ENCODE measurements at places on chromosomes 11 and 22.

DNA sequence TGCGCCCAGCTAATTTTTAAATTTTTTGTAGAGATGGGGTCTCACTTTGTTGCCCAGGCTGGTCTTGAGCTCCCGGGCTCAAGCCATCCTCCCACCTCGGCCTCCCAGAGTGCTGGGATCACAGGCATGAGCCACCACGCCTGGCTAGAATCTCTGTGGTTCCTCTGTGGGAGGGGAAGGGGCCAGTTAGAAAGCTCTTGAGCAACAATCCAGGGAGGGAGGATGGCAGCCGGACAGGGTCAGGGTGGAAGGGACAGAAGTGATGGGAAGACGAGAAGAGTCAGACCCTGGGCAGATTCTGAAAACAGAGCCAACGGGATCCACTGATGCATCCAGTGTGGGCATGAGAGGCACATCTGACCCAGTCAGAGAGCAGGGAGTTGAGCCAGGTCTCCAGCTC lies 38.9 kb upstream of the MN1 start:
- DNase-seq, result no peak

DNA sequence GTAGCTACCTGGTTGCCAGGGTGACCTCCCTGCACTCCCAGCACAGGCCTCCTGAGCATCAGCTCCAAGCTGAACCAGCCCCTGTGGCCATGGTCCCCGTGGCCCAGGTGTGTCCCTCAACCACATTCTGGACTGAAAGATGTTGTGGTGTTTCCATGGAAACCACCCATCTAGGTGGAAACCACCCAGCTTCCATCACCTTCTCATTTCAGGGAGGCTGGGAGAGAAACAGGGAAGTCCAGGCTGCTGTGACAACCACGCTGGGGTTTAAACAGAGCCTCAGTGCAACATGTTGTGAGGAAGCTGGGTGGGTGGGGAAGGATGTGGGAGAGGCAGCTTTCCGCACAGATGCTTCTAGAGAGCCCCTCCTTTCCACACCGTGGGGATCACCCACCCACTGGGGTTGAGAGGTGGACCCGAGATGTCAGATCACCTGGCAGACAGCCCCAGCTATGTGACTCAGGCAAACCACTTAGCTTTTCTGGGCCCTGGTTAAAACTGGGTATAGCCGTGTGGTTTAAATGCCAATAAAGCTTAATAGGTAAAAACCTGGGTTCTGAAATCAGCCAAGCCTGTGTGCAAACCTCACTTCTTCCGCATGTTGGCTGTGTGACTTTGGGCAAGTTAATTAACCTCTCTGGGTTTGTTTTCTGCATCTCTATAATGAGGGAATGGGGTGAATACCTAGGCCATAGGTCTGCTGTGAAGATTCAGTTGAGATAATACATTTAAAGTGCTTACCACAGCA lies 46.4 kb downstream of the CD82 start:
- DNase-seq, result no peak

- no peak for DNase-seq
Measured at GRCh38 chr11:16986434-16987204, 27.6 kb downstream of the PLEKHA7 start.

DNA sequence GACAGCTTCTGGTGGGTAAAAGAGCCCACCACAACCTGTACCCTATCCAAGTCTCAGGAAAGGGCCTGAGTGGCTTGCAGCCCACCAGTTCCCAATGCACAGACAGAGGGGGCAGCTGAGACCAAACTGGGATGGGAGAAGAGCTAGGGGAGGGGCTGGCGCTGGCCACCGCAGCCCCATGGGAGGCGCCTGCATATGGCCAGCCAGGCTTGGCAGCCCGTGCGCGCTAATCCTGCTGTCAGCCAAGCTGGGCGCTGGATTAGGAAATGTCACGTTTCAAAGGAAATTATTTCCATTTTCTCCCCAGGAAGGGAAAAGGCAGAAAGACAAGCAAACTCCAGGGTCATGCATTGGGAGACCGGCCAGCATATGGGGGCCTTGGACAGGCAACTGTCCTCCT lies 236.8 kb downstream of the BUD13 start:
- no peak for DNase-seq

DNA sequence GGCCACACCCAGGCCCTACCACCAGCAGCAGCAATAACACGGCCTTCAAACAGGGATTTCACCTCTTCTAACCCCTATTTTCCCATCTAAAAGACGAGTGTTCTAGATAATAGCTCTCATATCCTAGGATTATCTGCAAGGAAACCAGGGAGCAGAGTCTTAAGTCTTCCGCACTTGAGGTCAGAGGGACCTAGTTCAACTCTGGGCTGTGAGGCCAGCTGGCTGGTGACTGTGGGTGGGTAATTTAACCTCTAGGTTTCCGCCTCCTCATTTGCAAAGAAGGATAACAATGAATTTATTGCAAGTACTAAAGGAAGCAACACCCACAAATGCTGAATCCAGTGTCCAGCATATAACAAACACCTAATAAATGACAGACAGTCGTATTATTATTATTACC lies 70.1 kb downstream of the LARGE1 start:
- DNase-seq, result no peak

GRCh38 chr11:76935042-76935441 lies 74.3 kb downstream of the ACER3 start:
- no peak for DNase-seq

GRCh38 chr11:106421676-106422292 lies 344.3 kb downstream of the AASDHPPT start:
- DNase-seq, result no peak

DNA sequence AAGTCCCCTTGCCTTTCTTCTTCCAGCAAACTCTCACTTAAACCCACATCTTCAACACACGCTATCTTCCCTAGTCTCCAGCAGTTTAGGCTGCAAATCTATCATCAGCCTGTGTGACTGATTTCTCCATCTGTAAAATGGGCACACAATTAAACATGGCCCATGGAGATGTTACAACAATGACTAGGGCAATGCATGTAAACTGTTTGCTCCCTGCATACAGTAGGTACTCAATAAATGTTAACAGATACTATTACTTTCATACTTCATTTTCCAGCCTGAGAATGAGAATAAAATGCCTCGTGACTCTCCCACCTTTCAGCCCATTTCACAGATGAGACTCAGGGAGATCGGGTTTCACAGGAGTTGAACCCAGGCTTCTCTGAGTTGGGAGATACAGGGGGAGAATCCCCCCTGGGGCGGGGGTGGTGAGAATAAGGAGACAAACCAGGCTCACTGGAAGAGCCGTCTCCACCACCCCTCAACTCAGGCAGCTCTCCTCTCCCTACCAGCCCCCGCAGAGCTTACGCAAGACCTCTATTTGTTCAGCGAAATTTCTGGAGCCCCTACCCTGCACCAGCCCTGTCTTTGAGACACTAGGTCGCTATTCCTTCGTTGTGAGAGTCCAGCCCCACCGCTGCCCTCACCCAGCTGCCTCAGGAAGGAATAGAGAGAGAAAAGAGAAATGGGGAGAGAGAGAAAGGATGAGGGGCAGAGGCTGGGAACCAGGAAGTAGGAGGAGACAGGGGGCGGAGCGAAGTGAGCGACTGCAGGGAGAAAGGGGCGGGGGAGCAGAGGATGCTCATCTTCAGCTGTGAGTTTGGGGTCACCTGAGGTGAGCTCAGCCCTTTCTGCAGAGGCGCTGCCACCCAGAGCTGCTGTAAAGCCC lies 42.1 kb upstream of the KLHL35 start:
- DNase-seq, result no peak

DNA sequence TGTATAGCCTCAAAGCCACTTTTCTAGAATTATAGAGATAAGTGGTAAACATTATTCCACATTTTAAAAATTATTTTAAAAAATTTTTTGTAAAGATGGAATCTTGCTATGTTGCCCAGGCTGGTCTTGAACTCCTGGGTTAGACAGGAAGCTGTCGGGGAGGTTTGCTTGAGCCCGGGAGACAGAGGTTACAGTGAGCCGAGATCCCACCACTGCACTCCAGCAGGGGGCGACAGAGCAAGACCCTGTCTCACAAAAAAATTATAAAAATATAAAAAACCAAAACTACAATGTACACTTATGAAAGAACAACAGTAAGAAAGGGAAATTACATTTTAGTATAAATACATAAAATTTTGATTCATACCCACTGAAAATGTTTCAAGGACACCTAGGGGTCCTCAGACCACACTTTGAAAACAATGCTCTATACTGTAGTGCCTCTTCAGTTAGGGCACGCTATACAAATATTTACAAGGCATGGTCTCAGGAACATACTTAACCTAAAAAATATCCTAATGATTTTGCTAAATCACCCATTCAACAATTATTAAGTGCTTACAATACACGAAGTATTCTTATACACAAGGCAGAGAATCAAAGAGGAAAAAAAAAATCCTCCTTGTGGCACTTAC lies 111.2 kb downstream of the MRTFA start:
- DNase-seq, result no peak

DNA sequence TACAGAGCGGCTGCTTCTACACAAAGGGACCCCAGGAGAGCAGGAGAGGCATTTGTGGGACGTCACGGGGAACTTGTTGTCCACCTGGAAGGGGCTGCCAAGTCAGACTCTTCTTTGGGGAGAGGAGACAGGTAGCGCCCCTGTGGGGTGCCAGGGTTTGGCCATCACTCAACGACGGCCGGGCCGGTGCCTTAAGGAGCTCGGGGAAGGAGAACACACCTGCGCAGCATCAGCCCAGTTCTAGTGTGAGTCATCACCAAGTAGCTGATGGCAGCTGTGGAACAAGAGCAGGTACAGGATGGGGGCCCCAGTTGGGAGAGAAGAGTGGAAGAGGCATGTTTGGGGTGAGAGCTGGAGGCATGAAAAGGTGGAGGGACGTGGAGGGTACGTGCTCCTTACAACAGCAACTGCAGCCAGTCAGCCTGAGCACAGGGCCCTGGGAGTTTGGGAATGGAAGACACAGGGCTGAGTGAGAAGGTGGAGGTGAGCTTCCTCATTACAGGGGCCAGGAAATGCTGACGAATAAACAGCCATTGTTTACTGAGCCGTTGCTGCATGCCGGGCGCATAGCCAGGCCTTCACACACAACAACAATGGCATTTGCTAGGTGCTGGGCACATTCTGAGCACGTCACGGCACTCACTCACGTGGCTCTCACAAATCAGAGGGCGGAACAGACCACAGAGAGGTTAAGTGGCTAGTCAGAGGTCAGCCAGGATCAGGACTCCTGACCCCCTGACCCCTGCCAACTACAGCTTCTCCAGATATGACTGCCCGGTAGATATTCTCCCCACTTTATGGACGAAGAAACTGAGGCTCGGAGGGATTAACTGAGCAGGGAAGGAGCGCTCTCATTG lies 29.1 kb upstream of the TP53I11 start:
- no peak for DNase-seq

DNA sequence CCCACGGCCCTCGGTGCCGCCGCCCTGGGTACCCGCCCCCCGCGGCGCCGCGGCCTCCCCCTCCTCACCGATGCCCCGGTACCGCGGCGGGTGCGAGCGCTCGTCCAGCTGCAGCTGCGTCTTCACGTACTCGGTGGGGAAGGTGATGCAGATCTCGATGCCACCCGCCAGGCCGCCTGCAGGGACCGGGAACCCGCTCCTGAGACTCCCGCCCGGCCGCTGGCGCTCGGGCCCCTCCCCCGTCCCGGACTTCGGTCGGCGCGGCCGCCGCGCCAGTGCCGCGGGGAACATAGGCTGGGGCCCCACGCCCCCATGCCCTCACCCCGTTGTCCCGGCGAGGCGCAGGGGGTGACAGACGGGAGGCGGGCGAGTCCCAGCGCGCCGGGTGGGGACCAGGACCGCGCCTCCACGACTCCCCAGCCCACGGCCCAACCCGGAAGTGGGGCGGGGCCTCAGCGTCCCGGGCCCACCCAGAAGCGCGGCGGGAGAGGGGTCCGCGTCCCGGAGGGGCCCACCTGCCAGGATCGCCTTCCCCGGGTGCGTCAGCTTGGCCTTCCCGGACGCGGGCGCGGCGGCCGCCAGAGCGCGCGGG lies 375 bp downstream of the SLC25A1 start:
- DNase-seq, result no peak

GRCh38 chr11:126886636-126887035 lies 113.9 kb downstream of the KIRREL3 start:
- DNase-seq, result no peak

DNA sequence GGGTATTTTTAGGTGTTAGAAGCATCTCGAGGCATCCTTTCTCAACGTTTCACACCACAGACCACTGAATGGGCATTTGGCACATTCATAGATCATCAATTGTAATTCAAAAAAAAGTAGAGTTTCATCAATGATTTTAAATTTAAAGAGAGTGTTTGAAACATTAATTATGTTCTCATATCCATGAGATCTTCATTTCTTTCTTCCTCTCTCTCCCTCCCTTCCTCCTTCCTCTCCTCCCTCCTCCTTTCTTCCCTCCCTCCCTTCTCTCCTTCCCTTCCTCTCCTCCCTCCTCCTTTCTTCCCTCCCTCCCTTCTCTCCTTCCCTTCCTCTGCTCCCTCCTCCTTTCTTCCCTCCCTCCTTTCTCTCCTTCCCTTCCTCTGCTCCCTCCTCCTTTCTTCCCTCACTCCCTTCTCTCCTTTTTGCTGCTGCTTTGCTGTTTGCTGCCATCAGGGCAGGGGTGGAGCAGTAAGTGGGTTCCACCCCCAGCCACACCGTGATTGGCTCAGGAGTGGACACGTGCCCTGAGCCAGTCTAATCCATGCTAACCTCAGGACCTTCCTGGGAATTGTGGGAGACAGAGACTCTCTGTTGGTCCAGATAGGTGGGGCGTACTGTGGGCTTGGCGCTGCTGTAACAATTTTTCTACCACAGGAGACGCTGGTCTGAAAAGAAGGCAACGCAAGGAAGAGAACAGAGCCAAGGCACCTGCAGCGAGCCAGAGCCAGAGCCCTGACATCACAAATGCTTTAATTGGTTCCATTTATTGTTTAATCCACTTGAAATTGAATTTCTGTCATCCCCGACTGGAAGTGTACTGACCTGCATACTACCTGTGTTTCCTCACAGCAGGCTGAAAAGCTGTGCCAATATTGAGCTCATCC lies 33.7 kb upstream of the APOBEC3A start:
- peak; percentile 92 for DNase-seq

- DNase-seq, result no peak
Measured at GRCh38 chr11:62245271-62245753, 3.3 kb downstream of the SCGB1D2 start.

DNA sequence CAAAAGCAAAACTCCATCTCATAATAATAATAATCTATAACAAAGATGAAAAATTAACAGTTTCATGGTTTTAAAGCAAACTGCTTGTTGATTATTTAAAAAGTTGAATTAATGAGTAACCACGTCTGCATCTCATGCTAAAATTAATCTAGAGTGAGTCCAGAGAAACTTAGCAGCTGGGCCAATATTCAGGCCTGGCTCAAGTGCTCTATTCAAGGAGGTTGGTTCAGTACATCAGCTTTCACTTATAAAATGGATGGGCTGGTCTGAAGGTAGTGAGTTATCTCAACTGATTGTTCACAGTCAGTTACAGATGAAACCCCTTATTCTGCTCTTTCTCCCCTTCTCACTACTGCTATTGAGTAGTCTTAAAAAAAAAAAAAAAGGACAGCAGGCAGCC lies 23.1 kb downstream of the VSTM5 start:
- DNase-seq, result no peak

DNA sequence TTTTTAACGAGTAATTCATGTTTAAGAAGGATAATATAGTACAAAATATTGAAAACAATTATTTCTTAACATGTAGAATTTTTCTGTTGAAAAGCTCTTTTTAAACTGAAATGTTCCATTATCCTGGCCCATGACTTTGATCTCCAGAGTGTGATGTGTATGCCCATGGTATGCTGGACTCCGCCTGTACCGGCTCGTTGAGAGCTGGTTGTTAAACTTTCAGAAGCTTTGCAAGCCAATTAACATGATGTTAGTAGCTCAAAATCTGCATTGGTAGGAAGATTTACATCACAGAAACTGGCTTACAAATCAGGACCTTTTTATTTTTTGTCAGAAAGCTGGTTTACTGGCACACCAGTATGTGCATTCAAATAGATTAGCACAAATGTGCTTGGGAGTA lies 15.0 kb downstream of the SIK2 start:
- no peak for DNase-seq

All from HFF-Myc (cell line).